ENCODE measurements at places on chromosomes 3 and 15. TPM values are rescaled to one million over a fixed set of nuclear protein-coding genes. Genes with fewer than 3 reads are reported as not detected.

Gene CXCR6
- total RNA-seq, result 2.6 TPM

DNA sequence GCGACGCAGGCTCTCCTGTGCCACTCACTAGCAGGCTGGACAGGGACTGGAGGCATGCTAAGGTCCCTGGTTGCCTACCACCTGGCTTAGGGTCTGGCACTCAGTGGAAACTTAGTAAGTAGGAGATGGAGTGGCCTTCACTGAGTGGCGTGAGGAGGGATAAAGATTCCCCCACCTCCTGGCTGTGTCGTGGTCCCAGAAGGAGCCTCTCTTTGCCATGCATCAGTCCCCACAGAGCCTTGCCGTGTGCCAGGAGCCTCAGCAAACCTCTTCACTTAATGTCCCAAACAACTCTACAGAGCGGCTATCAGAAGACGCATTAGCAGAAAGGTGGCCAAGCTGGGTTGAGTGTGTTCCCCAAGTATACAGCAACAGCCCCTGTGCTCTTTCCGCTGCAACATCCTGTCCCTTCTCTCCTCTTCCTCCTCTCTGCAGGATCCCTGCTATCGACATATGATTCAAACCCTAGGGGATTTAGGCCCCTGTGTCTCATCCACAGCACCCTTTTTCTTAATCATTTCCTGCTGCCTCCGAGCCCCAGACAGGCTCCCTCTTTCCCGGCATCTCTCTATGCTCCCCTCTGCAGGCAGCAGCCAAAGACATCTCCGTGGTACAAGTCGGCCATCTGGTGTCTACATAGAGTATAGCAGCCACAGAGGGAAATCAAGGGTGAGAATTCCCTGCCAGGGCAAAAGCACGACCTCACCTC is 66.7 kb downstream of the SLC6A1 start:
- DNase-seq, result peak; percentile 56

- no peak for DNase-seq
Observed at GRCh38 chr3:30187366-30187765, 419.0 kb upstream of the TGFBR2 start.

Gene ZIC1
- not detected for total RNA-seq

Gene WDR49
- total RNA-seq, result 7.9 TPM

Gene PLA2G4B
- total RNA-seq, result 5.4 TPM

Measured in left cardiac atrium (tissue), 4 donors.